ENCODE measurements at places on chromosomes 1 and 21.

GRCh38 chr1:186250529-186250928, 124.5 kb downstream of the TPR start:
- no peak for ATAC-seq
- no peaks in the 10 kb centered on the region for H3K36me3 ChIP-seq
- peaks cover 9% of the 10 kb centered on the region for H3K27me3 ChIP-seq
- H3K4me1 ChIP-seq: no peaks in the 10 kb centered on the region
- no peak overlapping the region for H3K4me3 ChIP-seq

- H3K27me3 ChIP-seq: no peaks in the 10 kb centered on the region
- peaks cover 63% of the 10 kb centered on the region for H3K36me3 ChIP-seq
- peaks cover 13% of the 10 kb centered on the region for H3K4me1 ChIP-seq
- no peak overlapping the region for H3K4me3 ChIP-seq
- ATAC-seq: no peak
Measured at GRCh38 chr1:27876341-27877114, 4.2 kb downstream of the THEMIS2 start.

- H3K36me3 ChIP-seq: no peaks in the 10 kb centered on the region
- no peak overlapping the region for H3K27ac ChIP-seq
- no peak overlapping the region for H3K4me3 ChIP-seq
- ATAC-seq: no peak
Measured at GRCh38 chr1:29579821-29580425, 343.6 kb downstream of the PTPRU start.

DNA sequence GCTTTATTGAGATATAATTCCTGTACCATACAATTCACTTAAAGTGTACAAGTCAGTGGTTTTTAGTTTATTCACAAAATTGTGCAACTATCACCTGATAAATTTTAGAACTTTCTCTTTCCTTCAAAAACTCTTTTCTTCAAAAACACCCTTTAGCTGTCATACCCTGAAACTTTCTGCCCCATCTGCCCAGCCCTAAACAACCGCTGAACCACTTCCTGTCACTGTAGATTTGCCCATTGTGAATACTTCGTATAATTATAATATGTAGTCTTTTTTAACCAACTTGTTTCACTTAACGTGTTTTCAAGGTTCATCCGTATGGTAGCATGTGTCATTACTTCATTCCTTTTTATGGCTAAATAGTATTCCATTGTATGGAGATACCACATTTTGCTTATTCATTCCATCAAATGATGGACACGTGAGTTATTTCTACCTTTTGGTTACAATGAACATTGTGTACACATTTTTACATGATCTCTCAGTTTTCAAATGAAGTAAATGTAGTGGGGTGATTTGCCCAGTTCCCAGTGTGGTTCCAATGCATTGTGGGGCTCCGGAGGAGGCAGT, 37.9 kb downstream of the WNT4 start:
- H3K4me1 ChIP-seq: peaks cover 49% of the 10 kb centered on the region
- peak overlapping the region; percentile 85 for H3K27ac ChIP-seq
- H3K4me3 ChIP-seq: peak overlapping the region; percentile 64
- no peaks in the 10 kb centered on the region for H3K27me3 ChIP-seq
- H3K36me3 ChIP-seq: peaks cover 96% of the 10 kb centered on the region

- H3K27ac ChIP-seq: no peak overlapping the region
- no peak for ATAC-seq
- H3K4me3 ChIP-seq: no peak overlapping the region
- peaks cover 3% of the 10 kb centered on the region for H3K27me3 ChIP-seq
Measured at GRCh38 chr1:94646141-94646643, 104.6 kb upstream of the F3 start.

GRCh38 chr1:147292631-147293251, 50.3 kb downstream of the CHD1L start:
- no peaks in the 10 kb centered on the region for H3K36me3 ChIP-seq
- peak; percentile 77 for ATAC-seq
- peaks cover 9% of the 10 kb centered on the region for H3K4me1 ChIP-seq
- H3K4me3 ChIP-seq: peak overlapping the region; percentile 38

GRCh38 chr1:4836574-4836973, 182.2 kb downstream of the AJAP1 start:
- H3K36me3 ChIP-seq: no peaks in the 10 kb centered on the region
- H3K4me3 ChIP-seq: no peak overlapping the region
- no peak for ATAC-seq
- peaks cover 19% of the 10 kb centered on the region for H3K27me3 ChIP-seq

- H3K27me3 ChIP-seq: peaks cover 14% of the 10 kb centered on the region
- H3K27ac ChIP-seq: no peak overlapping the region
- no peaks in the 10 kb centered on the region for H3K36me3 ChIP-seq
- ATAC-seq: no peak
- no peaks in the 10 kb centered on the region for H3K4me1 ChIP-seq
Measured at GRCh38 chr1:95096218-95096841, 20.8 kb upstream of the TLCD4 start.

DNA sequence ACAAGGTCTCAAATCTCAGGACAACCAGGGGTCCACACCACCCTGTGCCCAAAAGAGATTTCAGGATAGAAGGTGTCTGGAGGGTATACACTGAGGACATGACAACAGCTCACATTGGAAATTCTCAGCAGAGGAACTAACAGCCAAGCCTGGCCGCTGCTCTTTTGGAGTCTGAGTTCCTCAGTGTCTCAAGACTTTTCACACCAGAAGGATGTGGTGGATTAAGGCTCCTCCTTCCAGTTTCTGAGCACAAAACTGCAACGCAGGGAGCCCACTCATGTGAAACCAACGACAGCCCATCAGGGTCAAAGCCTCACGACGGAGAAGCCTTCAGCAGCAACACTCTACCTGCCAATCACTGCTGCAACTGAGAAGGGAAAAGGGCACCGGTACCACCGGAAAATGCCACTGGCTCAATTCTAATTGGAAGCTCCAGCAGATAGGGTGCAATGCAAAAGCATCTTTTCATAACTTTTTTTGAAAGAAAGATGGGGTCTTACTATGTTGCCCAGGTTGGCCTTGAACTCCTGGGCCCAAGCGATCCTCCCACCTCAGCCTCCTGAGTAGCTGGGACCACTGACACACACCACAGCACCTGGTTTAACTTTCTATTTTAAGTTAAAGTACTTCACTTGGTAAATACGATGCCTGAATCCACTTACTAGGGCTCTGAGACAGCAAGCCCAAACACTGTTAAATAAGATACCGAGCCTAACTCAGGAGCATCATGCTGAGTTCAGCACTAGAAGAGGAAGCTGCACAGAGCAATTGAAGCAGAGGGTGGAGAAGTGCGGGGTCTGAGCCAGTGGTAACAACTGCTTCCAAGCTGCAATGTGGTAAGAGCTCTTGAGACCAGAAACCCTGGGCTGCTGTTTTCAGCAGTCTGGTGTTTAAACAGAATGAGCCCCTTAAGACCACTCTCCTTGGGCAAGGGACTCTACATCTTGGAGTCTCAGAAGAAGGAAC, 7.8 kb downstream of the CAPZB start:
- peak; percentile 66 for ATAC-seq
- peak overlapping the region; percentile 87 for H3K4me3 ChIP-seq
- peak overlapping the region; percentile 93 for H3K27ac ChIP-seq

DNA sequence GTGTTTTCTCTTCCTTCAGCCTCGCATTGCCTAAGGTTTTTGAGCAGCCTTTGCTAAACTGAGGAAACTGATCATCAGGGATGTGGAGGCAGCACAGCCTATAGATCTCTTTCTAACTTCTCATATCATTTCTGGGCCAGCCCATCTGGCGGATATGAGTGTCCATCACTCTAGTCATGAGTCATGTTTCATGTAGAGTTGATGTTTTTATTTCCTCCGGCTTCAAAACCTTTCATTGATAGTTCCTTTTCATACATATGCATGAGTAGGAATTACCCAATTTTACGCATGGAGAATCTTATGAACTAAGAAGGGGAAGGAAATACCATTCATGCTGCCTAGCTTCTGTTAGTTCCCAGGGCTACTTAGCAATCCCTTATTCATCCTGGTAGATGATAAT, 66.3 kb downstream of the SPATA46 start:
- no peak for ATAC-seq
- no peaks in the 10 kb centered on the region for H3K4me1 ChIP-seq
- no peak overlapping the region for H3K4me3 ChIP-seq
- H3K27ac ChIP-seq: no peak overlapping the region
- peaks cover 14% of the 10 kb centered on the region for H3K27me3 ChIP-seq
